ENCODE measurements at places on chromosomes 7 and 10.

- DNase-seq, result no peak
Measured at GRCh38 chr7:86479144-86479543, 164.6 kb upstream of the GRM3 start.

DNA sequence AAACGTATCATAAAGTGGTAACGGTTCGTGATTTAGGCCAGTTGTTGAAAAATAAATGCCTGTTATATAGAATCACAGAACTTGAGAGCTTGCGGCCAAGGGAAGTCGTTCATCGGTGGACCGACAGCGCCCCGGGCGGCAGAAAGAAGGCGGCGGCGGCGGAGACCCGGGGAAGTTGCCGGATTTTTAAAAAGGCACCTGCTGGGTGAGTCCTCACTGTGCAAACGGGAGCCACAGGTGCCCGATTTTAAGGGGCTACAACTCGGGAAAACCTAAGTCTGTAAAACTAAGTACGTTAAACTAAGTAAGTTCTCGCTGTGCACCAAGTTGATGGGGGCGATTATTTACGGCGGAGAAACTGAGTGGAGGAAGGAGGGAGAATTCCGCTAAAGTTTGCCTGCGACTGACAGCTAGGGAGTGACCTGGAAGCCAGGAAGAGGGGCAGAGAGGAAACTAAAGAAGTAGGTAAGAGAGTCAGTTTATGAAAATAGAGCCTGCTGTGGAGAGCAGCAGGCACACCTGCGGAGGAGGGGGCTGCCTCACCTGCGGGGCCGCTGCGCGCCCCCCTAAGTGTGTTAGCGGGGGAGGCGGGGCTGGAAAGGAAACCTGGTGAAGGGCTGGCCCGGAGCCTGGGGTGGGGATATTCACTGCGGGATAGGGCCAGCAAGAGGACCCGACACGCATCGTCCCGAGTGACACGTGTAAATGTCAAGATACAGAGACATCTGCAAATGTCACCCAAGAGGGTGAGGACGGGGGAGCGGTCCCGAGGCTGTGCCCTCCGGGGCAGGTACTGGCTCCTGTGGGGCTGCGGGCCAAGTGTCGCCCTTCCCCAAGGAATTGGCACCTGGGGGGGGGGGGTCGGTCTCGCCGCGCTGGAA lies 996 bp downstream of the ADAM12 start:
- DNase-seq, result peak; percentile 46

- no peak for DNase-seq
Measured at GRCh38 chr10:117137911-117138642, at the start of gene VAX1. Gene VAX1, minus strand, starts transcription at chr10:117138270. Its CDS starts 214 bp downstream, at chr10:117138056.

DNA sequence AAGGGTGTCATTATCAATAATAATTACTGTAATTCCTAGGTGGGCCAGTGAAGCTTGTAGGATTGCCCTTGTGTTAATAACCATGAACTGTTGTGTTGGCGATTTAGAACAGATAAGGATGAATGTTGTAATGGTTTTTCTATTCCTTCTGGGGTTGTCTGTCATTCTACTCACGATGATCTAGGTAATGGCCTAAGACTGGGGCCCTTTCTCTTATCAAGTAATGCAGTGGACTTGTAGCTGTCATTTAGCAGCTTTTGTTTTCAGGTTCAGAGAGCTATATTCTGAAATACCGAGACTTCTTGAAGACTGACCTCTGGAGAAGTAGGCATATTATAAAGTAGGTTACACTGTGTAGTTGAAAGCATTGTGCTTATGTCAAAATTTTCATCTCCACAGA lies 110.2 kb downstream of the TAF3 start:
- DNase-seq, result no peak

DNA sequence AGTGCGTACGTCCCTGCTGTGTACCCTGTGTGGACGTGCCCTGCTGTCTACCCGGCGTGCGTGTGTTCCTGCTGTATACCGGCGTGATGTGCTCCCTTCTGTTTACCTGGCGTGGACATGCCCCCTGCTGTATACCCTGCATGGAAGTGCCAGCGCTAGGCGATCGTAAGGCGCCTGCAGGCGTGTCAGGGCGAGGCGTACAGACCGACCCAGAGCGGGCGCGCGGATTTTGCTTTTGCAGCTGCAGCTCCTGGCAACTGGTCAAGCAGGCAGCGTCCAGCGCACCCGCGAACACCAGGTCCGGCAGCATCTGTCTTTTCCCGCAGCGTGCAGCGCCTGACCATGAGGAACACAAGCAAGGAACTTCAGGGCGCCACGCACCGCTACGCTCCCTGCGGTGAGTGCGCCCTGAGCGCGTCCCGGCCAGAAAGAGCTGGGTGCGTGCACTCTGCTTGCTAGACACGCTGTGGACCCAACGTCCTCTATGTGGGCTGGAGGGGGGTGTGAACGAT lies 680 bp downstream of the C7orf57 start:
- no peak for DNase-seq

DNA sequence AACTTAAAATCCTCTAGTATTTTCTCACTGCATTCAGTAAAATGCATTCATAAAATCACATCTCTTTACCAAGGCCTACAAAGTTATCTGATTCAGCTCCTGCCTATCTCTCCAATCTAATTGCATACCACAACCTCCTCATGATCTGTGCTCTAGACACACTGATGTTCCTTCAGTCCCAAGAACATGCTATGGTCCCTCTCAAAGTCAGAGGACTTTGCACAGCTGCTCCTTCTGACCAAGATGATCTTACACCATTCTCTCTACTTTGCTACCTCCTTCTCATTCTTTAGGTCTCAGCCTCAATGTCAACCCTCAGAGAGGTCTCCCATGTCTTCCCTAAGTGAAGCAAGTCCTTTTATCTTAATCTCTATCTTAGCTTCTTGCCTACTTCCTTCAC lies 45.5 kb downstream of the CAV1 start:
- DNase-seq, result no peak

DNA sequence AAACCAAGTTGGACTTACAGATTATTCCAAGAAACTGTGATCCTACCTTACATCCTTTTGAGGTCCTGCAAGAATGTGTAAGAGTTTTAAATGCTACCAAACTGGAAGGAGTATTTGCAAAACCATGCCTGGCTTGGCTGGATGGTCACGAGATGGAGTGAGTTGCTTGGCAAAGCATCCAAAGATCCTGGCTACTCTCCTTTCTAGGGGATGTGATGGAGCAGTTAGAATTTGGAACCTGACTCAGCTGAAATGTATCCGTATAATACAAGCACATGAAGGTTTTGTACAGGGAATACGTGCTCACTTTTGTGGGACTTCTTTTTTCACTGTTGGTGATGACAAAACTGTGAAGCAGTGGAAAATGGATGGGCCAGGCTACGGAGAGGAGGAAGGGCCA lies 13.3 kb upstream of the SYPL1 start:
- DNase-seq, result no peak

DNA sequence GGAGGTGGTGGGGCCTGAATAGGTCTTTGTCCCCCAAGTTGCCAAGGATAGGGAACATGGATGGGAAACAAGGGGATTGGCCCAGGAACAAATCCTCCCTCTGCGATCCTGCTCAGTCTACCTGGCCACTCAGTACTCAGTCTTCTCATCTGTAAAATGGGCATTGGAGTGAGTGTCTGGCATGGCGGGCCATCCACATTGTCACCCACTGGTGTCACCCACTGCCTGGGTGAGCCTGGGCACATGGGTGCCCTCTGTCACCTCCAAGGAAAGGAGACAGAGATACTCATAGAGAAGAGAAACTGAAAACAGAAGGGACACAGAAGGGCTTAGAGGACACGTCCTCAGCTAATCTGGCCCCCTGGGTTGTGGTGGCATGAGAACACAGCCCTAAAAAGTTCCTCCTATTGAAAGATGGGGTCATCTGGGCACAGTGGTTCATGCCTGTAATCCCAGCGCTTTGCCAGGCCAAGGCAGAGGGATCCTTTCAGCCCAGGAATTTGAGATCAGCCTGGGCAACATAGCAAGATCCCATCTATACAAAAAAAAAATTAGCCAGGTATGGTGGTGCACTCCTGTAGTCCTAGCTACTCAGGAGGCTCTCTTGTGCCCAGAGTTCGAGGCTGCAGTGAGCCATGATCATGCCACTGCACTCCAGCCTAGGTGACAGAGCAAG lies 12.5 kb upstream of the TNRC18 start:
- DNase-seq, result no peak

DNA sequence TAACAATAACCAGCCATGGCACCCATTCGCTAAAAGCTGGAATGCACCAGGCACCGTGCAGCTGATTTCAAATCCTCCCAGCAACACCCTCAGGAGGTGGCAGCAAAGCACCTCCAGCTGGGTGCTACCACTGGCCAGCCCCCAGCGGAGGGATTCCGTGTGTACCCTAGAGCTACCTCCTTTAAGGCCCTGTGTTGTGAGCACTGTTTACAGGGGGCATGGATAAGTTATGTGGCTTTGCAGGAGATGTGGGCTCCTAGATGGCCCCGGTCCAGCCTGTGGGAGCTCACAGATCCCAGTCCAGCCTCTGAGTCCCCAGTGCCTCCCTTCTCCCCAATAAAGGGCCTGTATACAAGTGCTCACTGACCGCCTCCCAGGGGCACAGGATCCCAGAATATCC lies 27.1 kb downstream of the TNRC18 start:
- peak; percentile 6 for DNase-seq

GRCh38 chr7:108246227-108246837 lies 116.2 kb upstream of the LAMB4 start:
- no peak for DNase-seq

GRCh38 chr10:113610631-113611601 lies 52.9 kb downstream of the NRAP start:
- DNase-seq, result no peak

- no peak for DNase-seq
Measured at GRCh38 chr7:76283254-76284159, 19.0 kb upstream of the HSPB1 start.

- no peak for DNase-seq
Measured at GRCh38 chr7:78601728-78602127, 803.2 kb downstream of the PHTF2 start.

GRCh38 chr7:130063036-130063435 lies 7.3 kb upstream of the KLHDC10 start:
- no peak for DNase-seq

DNA sequence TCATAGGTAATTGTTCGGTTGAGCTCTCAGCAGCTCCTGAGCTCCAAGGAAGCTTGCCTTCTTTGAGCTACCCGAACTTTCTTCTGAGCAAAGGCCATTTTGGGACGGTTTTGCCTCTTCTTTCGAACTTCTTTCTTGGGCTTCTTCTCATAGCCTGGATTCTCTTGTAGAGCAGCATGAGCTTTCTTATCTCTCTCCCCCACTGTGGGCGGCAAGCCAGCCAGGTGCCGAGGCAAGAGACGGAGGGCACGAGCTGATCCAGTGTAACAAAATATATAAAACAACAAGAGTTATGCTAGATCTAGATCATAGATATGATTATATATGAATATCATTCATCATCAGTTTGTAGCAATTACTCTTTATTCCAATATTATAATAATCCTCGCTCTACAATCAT lies 16.5 kb upstream of the KNDC1 start:
- DNase-seq, result no peak

- DNase-seq, result no peak
Measured at GRCh38 chr7:21544303-21544656, 1.4 kb downstream of the DNAH11 start.
